ENCODE measurements at places on chromosomes 11 and 22. TPM values are rescaled to one million over a fixed set of nuclear protein-coding genes. Genes with fewer than 3 reads are reported as not detected.

Gene COX8A
- total RNA-seq, result 814 TPM

Gene GRAMD1B
- 4.8 TPM for total RNA-seq

Gene SCN3B
- total RNA-seq, result not detected

Gene COA4
- 119 TPM for total RNA-seq

Gene OR56A1
- not detected for total RNA-seq

Gene PAX6
- 0.23 TPM for total RNA-seq

Gene NCAM1
- 38.7 TPM for total RNA-seq

Gene CSNK2A3
- 2.0 TPM for total RNA-seq

Gene OR52H1
- total RNA-seq, result not detected

Gene LGR4
- total RNA-seq, result 3.9 TPM

Gene RIMBP3B
- 0.64 TPM for total RNA-seq

Gene BCO2
- total RNA-seq, result 0.19 TPM

Gene CEND1
- 2.4 TPM for total RNA-seq

Gene HOATZ
- not detected for total RNA-seq

Gene PYGM
- not detected for total RNA-seq

Gene CHADL
- total RNA-seq, result 0.19 TPM

Gene PATE4
- total RNA-seq, result not detected

Gene MPPED2
- not detected for total RNA-seq

Gene GRK3
- total RNA-seq, result 2.9 TPM

Gene PRSS23
- total RNA-seq, result 157 TPM

Gene MAPK11
- total RNA-seq, result 8.3 TPM

Gene PARVG
- total RNA-seq, result not detected

Gene RIMBP3C
- 1.4 TPM for total RNA-seq

Gene OR4C46
- total RNA-seq, result not detected

Gene TRIM22
- total RNA-seq, result 90.5 TPM

Gene TPCN2
- 10.1 TPM for total RNA-seq

Gene NEFH
- 4.2 TPM for total RNA-seq

Gene CD6
- total RNA-seq, result not detected

Gene MS4A4A
- total RNA-seq, result not detected

Gene DRICH1
- total RNA-seq, result not detected

Gene SLC22A9
- not detected for total RNA-seq

Gene PHOX2A
- not detected for total RNA-seq
